Retinal pigment epithelial cell (primary cell): ENCODE measurements at places on chromosomes 3 and 15.

- DNase-seq: no peak
Measured at GRCh38 chr3:70114431-70114830, 114.9 kb downstream of the SAMMSON start.

DNA sequence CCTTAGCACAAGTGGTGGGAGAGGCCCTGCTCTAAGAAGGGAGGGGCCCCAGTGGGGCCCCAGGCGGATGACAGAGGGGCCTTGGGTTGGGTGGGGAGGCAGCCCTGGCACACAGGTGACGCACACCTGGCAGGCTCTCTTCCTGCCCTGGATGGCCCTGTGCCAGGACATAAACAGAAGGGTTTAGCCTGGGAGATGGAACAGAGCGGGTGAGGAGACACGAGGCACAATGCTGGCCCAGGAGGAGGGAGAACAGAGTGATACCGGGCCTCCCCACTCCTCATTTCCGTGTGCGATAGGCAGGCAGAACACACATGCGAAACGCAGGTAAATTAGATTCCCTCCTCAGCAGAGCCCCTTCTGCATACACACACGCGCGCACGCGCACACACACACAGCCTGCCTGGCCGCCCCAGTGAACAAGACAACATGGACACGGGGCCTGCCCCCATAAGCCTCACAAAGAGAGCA, 39.8 kb downstream of the IDH2 start:
- DNase-seq: no peak

GRCh38 chr3:131417751-131418150, 36.2 kb downstream of the NUDT16 start:
- no peak for DNase-seq

DNA sequence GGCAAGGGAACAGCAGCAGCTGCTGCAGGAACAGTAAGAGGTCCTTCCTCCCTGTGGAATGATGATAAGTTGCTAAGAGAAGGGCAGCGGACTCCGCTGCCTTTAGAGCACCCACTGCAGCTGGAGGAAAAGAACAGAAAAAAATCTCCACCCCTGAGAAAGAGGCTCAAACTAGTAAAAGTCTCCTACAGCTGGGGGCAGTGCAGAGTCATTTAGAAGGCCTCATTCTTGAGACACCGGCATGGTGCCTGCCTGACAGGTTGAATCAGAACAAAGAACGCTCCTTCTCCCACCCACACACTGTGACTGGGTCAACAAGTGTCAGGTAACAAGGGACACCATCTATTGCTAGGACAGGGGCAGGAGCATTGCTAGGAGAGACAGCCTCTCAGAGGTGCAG, 188.4 kb downstream of the ABHD5 start:
- no peak for DNase-seq

- no peak for DNase-seq
Measured at GRCh38 chr3:195809291-195809785, 2.4 kb downstream of the MUC4 start.

GRCh38 chr15:66789029-66790025, 87.3 kb downstream of the SMAD6 start:
- DNase-seq: no peak

- DNase-seq: no peak
Measured at GRCh38 chr15:39695793-39696192, 86.8 kb downstream of the FSIP1 start.

DNA sequence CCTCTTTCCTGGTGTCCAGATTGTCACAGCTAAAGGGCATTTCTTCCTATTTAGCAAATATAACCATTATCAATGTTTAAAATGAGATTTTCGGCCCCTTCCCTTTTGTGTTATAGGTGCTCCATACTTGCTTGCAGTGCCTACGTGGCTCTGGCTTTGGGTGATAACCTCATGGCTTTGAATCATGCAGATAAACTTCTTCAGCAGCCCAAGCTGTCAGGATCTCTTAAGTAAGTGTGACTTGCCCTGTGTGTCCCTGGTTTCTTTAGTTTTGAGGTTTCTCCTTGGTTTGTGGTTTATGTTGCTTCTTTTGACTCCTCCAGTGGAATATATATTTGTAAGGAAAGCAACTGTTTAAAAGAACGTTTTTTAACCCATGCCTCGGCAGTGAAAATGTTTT, 58.5 kb upstream of the TRIM71 start:
- no peak for DNase-seq

DNA sequence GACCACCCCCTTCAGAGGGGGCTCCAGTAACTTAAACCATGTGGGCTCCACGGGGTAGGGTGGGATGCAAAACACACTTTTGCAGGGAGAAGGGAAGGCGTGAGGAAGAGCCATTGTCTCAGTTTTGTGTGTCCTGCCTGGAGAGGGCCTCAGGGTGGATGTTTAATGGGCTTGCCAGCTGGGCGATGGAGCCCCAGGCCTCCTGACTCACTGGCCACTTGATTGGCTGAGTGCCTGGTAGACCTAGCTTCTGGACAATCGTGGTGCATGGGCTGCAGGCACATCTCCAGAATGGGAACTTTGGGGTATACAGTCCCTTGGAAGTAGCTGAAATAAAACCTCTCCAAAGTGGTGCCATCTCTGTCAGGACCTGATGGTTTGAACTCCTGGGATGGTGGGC, 118.3 kb upstream of the MRPS22 start:
- no peak for DNase-seq

DNA sequence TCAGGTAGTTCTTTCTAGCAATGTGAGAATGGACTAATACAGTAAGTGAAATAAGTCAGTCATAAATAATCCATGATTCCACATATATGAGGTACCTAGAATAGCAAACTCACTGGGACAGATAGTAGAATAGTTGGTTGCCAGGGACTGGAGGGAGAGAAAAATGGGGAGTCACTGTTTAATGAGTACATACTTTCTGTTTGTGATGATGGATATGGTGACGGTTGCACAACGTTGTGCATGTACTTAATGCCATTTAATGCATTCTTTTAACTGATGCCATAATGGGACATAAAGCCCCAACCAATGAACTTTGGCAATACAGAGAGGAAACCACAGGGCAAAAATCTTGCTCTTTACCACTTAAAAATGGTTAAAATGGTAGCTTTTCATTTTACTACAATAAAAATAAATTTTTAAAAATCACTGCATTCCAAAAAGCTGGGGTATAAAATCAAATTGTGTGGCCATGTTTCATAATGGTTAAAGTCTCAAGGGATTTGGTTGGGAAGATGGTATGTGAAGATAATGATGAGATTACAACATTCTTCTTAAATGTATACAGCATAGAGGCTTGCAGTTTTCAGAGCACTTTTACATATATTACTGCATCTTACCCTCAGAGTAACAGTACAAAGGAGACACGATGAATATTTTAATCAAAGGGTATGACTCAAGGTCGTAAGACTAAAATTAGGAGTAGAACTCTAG, 45.2 kb downstream of the ADAM10 start:
- no peak for DNase-seq

GRCh38 chr15:96331144-96331944, 844 bp downstream of the NR2F2 start:
- DNase-seq: no peak

DNA sequence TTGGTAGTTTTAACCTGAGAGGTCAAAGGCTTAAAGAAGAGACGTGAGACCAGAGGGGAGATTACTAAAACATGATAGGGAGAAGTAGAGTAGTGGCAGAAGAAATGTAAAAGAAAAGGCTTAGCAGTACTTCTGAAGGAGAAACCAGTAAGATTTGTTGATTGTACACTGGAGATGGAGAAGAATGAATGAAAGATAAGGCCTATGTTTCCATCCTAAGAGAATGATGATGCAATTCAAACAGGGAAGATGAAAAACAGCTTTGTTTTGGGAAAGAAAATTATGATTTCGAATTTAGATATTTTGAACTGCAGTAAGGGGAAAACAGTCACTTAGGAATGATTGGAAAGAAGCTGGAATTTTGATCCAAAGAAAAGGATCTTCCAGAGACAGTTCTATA, 97.4 kb upstream of the PLXND1 start:
- no peak for DNase-seq

DNA sequence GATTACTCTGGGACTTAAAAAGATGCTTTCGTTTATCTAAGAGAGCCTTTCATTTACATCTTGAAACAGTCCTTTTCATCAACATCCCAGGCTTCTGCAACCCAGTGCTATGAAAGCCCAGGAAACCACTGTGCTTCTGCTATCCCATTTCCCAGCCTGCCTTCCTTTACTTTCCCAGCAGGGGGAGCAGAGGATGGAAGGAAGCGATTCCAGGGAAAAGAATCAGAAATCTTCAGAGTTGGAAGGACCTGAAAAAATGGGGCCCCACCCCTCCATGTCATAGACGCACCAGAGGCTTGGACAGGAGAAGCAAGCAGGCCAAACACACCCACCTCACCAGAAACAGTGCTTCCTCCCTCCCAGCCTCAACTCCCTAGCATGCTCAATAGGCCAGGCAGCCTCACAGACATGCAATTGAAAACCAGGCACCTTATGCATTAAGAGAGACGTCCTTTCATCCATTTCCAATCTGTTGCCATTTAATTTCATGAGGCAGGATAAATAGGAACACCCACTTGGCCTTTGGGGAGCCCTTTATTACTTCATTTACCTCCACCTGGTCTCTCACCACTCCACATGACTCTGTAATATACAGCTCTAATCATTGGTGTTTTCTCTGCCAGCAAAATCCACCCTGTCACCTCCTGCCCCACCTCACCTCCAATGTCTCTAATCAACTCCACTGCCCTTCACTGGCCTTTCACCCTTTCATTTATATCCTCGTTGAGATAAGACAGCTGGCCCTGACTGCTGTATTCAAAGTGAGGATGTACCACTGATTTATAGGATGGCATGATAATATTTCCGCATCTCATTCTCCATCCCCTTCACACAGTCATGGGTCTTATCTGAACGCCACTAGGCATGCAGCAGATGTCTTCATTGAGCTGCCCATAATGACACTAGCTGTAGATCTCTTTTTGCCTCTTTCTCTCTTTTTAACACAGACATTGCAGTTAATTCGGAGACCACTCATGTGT, 583.9 kb downstream of the NTRK3 start:
- DNase-seq: no peak

DNA sequence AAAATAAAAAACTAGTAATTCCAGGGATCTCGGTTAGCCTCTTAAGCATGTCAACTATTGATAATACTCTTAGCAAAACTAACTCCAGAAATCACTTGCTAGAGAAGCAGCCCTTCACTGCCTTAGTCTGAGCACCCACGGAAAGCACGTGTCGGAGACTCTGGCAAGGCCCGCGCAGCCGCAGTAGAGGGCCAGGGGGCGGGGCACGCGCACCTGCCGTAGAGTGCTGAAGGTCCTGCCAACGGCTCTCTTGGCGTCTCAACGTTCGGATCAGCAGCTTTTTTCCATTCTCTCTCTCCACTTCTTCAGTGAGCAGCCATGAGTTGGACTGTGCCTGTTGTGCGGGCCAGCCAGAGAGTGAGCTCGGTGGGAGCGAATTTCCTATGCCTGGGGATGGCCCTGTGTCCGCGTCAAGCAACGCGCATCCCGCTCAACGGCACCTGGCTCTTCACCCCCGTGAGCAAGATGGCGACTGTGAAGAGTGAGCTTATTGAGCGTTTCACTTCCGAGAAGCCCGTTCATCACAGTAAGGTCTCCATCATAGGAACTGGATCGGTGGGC, at the start of gene LDHAL6B:
LDHAL6B (plus strand) TSS at position 221 of the 561 bp plus-strand sequence; CDS start at position 319, 98 bp downstream.
- DNase-seq: no peak

- DNase-seq: no peak
Measured at GRCh38 chr3:59796456-59796855, 746.6 kb upstream of the CFAP20DC start.

DNA sequence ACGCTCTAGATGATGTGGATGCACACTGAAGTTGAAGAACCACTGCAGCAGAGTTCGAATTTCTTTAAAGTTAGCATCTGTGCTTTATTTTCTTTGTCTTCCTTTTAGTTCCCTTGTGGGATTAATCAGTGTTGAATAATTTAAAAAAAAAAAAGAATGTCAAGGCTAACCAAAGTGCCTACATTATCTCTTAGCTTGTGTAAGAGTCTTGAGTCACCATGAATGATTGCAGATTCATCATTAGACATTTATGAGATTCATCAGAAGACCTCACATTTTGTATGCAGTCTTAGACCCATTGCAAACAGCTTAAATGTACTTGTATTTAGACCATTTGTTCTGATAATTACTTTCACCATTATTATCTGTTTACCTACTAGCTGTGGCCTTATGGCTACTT, 182.2 kb downstream of the FNDC3B start:
- no peak for DNase-seq

DNA sequence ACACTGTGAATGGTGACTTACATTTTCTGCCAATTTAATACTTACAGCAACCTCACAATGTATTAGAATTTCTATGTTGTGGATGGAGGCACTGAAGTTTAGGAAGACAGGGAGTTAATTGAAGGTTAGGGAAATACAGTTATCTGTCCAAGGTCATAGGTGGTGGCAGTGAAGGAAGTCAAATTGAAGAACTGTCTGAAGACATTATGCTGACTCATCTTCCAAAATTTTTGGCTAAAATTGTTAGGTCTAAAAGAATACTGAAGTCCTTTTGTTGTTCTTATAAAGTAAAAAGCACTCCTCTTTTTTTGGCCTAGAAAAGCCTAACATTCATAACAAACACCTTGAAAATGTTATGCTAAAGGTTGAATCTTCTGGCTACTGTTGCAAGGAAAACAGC, 27.7 kb downstream of the EMC4 start:
- DNase-seq: no peak

- DNase-seq: no peak
Measured at GRCh38 chr3:24596626-24597025, 102.0 kb upstream of the THRB start.

DNA sequence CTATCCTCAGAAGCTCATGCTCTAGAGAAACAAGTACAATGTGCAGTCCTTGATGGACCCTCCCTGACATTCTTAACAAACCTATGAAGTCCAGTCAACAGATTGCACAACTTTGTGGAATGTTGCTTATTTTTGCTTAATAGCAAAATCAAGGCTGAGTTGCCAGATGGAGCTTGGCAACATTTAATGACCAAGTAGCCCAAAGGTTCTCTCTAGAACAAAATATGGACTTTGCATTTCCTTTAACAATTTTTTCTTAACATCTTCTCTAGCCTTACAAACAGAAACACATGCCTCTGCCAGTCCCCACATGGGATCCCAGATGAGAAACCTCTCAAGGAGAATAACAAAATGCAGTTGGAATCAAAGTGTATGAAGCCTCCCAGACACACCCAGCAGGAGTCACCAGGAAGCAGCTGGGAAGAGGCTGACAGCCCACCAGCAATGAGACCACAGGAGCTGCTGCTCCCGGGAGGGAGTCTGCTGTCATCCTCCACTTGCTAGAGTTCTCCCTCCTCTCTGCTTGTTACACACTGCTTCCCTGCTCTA, 422.5 kb upstream of the CDIN1 start:
- peak; percentile 67 for DNase-seq

DNA sequence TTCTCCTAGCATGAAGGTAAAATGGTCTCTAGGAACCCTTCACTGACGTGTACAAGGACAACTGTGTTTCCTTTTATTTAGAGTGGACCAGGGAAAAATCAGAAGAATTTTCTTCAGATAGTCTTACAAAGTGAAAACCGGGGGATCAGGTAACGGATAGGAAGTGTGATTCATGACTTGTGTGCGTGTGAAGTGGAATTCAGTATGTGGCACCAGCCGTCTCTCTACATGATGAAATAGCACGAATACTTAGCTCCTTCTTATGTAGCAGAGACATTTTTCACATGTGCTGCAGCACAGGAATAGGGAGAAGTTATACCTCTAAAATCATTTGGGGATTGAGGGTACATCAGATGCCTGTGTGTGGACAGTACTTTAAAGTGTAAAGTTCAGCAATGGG, 159.2 kb downstream of the MEX3B start:
- DNase-seq: no peak
